Mesenchymal stem cell (in vitro differentiated cells and primary cell): ENCODE measurements at places on chromosomes 16 and 17.

DNA sequence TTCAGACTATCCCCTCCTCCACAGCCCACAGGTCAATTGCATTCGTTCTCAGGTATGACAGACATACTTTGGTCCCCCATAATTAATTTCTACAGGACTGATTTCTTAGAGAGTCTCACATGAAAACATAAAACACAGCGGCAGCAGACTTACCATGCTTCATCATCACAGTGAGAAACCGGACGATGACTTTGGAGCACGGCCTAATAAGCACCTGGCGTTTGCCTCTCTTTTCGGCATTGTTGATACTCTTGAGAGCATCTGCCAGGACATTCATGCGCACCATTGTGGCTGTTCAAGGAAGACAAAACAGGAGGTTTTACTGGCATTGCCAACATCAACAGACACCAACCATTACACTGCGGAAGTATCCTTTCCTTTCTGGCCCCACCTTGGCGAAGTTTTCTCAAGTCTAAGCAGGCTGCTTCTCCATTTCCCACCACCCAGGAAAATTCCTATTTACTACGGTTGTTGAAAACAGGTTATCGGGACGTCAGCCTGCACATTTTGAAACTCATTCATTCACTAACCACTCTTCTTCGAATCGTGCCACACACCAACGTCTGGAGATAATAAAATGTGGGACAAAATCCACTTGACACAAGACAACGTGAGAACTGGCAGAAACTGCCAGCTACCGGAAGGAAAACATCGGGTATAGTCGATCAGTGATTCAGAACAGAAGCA, 1.2 kb downstream of the RPS15A start:
- DNase-seq = no peak

- no peak for DNase-seq
These were observed 25.4 kb downstream of the GJD3 start for GRCh38 chr17:40338941-40339649.

DNA sequence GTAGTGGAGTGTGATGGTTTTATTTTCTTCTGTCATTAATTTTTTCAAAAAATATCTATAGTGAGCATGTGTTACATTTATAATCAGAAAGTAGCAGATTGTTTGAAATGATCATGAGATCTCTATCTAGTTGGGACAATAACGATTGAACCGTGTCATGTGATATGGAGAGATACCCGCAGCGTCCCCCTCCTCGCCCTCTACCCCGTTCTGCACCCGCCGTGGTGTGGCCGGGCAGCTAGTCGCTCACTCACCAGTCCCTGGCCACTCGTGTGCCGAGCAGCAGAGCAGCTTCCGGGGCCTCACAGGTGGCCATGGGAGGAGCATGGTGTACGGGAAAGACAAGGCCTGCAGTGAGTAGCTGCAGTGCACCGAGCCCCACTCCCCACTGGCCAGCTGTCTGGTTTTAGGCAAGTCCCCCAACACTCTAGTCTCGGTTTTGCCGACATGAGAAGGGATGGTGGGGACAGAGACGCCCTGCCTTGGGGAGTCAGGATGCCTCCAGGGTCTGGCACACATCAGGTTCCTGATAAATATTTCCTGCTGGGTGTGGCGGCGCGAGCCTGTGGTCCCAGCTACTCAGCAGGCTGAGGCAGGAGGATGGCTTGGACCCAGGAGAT, 15.3 kb downstream of the MLYCD start:
- DNase-seq = no peak

GRCh38 chr17:44807093-44807816, 22.8 kb downstream of the GJC1 start:
- DNase-seq = no peak

GRCh38 chr17:64281962-64282752, 19.1 kb upstream of the TEX2 start:
- peak; percentile 75 for DNase-seq

DNA sequence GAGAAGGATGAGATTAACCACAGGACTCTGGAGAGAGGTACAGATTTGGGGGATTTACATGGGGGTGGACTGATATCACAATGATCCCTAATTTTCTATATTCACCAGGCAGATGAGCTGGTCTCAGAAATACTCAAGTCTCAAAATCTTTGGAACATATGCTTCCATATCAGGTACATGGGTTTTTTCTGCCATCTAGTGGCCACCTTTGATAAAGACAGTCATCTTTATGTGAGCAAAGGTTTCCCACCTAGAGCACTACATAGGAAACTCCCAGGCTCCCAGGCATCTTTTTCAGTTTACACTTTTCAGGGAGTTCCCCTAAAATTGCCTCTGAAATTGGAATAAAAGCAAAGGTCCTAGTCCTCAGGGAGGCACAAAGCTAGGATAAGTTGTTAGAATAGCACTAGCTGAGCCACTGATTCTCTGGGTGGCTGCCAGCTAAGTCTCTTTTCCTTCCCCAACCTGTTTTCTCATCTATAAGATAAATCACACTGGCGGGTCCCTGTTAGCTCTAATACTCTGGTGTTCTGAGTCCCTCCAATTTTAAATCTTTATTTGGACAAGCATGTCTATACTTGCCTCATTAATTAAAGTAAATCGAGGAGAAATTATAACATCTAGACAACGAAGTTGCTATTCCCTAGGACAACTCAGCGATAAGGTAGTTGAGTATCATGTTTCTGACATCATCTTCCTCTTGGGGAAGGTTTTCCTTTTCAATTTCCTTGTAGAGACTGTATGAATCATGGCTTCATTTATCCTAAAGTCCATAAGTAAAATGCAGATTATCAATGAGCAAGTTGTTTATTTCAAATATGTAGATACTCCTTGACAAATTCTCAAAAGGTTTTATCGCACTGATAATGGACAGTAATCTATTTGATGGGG, 19.0 kb upstream of the MON1B start:
- DNase-seq = peak; percentile 62
